Vagina (tissue), 2 donors: ENCODE measurements at places on chromosomes 3 and 15.

- no peak for DNase-seq
These were observed 24.5 kb upstream of the BDH1 start for GRCh38 chr3:197580253-197580691.

GRCh38 chr3:69121950-69122349, 445 bp downstream of the LMOD3 start:
- DNase-seq, result no peak

GRCh38 chr3:113695786-113696645, at the start of gene USF3:
Gene USF3, minus strand, starts transcription at chr3:113696642. Its CDS starts 21,764 bp downstream, at chr3:113674878.
- no peak for DNase-seq

DNA sequence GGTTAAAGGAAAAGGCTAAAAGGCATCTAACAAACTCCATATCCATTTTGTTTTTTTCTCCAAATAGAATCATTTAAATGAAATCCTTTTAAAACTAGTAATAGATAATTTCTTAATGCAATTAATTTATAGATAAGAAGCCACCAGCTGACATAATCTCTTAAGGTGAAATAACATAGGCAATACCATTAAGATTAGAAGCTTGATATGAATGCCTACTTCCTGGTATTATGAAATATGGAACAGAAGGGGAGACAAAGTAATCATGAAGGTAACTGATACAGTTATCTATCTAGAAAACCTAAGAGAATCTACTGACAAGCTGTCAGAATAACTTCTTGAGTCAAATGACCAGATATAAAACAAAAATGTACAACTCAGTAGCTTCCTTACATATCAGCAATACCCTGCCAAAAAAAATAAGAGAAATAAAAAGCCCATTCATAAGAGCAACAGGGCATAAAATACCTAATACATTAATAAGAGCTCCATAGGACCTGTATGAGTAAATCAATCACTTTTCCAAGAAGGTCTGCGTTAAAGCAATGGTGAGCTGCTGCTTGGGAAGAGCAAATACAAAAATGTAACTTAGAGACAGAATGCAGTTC, 10.7 kb downstream of the EHD4 start:
- no peak for DNase-seq

GRCh38 chr3:63768888-63769287, 50.2 kb upstream of the C3orf49 start:
- no peak for DNase-seq

DNA sequence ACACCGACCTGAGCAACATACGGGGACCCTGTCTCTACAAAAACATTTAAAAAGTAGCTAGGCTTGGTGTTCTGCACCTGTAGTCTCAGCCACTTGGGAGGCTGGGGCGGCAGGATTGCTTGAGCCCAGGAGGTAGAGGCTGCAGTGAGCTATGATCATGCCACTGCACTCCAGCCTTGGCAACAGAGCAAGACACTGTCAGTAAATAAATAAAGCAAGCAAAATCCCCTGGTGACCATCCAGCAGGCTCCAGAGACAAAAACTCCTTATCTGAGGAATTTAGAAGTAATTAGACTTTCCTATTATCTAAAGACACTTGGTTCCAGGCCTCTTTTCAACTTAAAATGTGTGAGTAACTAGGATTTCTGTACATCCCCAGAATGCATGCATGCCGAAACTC, 29.5 kb upstream of the ZNF774 start:
- DNase-seq, result peak; percentile 52

DNA sequence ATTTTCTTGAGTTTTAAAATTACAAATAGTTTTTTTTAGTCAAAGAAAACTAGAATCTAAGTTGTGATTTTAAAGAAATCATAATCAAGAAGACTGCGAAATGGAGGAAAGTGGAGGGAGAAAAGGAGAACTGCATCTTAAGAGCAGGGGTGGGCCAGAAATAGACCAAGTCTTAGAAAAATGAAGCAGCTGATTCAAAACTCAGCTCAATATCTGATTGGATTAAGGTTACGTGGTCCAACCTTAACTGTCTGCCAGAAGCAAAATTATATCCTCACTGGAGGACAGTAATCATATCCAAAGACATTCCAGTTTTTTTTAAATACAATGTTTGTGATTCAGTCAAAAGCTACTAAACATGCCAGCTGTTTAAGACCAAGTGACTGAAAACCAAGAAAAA, 41.4 kb downstream of the CHSY1 start:
- DNase-seq, result no peak

GRCh38 chr15:23073890-23074646, 34.7 kb upstream of the TUBGCP5 start:
- DNase-seq, result no peak

- no peak for DNase-seq
These were observed 4.7 kb downstream of the MESP1 start for GRCh38 chr15:89746386-89746780.

- no peak for DNase-seq
These were observed 1.8 kb downstream of the MAP1A start for GRCh38 chr15:43519196-43519595.

DNA sequence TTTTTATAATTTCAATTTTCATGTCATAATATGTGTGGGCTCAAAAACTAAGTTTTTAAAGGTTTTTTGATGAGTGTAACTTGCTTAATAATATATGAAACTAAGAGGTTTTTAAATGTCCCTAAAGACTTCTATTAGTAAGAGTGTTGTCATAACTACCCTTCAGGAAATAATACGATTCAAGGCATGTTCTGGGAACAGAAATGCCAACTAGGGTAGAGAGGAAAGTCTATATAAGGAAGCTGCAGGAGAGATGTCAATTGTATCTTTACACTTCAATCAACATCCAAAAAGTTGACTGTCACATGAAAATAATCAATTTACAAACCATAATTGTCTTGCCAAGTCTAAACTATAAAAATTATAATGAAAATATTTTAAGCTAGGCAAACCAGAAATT, 76.3 kb downstream of the SMARCC1 start:
- no peak for DNase-seq

GRCh38 chr3:100245927-100246326, 14.9 kb upstream of the TBC1D23 start:
- DNase-seq, result no peak

GRCh38 chr3:195565716-195566115, 18.0 kb downstream of the APOD start:
- no peak for DNase-seq

- DNase-seq, result no peak
These were observed 7.8 kb downstream of the RPS17 start for GRCh38 chr15:82532383-82532990.

GRCh38 chr15:58535894-58536293, 104.1 kb downstream of the LIPC start:
- no peak for DNase-seq

DNA sequence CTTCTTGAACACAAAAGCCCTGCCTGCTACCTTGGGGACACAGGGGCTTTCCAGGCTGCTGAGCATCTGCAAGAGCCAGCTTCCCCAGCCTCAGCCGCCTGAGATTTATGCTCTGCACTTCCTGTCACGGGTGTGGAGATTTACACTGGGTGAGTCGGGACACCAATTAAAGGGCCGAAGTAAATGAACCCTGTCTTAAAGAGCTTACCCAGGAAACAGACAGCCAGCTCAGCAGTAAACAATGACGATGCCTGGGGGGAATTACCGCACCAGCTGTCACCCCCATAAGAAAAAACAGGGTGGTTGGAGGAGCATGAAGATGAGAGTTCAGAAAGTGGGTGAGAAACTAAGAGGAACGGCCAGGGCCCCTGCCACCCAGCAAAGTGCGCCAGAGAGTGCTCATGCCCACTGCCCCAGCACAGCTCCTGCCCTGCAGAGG, 37.5 kb upstream of the IQSEC1 start:
- DNase-seq, result no peak

GRCh38 chr15:69593981-69594966, 141.7 kb downstream of the RPLP1 start:
- DNase-seq, result no peak
